ENCODE measurements at places on chromosomes 2 and 18.

- no peak for DNase-seq
Observed at GRCh38 chr2:196274387-196274809, 103.0 kb upstream of the STK17B start.

DNA sequence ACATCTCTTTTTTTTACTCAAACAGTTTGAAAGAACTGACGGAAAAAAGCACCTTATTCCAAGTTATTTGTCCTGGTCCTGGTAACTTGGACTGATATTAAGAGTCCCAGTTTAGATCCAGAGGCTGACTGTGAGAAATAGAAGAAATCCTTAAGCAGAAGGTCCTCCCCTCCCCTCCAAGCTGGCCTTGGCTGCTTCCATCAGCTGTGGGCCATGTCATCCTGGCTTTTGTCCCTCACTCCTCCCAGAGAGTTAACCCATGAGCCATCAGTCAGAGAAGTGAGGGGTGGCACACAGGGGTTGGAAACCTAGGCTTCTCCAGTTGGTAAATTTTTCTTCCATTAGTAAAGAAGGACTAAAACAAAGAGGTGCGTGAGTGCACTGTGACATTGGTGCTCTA is 9.7 kb upstream of the NAPG start:
- DNase-seq: no peak

DNA sequence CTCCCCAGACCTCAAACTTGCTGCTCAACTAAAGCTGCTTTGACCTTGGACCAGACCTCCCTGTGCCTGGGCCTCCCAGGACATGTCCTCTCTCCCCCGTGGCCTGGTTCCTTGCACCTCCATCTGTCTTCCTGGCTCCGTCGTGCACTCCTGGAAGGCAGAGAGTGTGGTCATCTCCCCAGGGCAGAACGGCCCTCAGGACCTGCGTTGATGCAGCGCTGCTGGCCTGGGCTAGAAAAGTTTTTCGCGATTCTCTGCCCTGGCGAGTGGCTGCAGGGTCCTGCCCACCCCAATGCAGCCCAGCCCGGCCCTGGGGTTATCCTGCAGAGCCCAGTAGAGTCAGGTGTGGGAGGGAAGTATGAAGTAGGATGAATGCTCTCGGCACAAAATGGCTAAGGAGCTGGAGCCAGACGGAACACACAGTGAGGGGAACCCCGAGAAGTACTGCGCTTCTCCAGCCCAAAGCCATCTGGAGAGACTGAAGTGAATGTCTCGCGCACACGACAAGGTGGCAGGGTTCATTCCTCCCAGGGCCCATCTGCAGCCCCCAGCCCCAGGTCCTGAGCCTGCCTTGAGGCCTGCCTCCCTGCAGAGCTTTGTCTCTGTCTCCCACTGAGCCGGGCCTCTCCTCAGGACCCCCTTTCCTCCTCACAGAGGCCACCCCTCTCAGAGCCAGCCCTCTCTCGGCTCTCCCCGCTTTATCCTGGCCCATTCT is 41.7 kb downstream of the ATOH8 start:
- no peak for DNase-seq

DNA sequence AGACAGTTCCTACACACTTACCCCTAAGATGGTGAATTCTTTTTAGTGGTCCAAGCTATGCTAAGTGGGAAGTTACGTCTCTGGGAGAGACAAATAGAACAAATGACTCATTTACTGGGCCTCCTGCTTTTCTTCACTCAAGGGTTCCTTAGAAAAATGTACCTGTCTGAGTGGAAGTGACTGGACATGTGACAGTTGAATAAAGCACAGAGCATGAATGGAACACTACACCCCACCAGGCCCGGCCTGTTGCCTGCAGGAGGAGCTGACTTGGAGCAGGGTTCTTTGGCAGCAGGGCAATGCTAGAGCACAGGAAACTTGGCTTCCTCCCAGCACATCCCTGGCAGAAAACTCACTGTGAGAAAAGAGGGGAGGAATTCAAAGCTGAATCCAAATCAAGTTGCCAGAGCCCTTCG is 451.0 kb upstream of the SETBP1 start:
- peak; percentile 4 for DNase-seq

- no peak for DNase-seq
Observed at GRCh38 chr2:240586919-240587800, 626 bp downstream of the CAPN10 start.

DNA sequence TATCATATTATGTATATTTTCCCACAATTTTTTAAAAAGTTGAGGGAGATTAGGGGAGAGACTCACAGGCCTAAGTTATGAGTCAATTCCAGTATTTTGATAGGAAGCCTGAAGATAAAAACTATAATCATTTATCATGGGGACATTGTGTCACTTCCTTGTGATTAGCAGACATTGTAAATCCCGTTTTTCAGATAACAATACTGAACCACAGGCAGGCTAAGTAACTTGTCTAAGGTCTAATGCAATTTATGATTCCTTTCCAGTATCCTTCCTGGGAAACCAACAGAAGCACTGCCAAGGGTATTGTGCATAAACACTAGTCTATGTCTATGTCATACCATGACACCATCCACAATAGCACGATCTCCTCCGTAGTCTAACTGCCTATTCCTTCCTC is 235.2 kb upstream of the PIK3C3 start:
- no peak for DNase-seq

DNA sequence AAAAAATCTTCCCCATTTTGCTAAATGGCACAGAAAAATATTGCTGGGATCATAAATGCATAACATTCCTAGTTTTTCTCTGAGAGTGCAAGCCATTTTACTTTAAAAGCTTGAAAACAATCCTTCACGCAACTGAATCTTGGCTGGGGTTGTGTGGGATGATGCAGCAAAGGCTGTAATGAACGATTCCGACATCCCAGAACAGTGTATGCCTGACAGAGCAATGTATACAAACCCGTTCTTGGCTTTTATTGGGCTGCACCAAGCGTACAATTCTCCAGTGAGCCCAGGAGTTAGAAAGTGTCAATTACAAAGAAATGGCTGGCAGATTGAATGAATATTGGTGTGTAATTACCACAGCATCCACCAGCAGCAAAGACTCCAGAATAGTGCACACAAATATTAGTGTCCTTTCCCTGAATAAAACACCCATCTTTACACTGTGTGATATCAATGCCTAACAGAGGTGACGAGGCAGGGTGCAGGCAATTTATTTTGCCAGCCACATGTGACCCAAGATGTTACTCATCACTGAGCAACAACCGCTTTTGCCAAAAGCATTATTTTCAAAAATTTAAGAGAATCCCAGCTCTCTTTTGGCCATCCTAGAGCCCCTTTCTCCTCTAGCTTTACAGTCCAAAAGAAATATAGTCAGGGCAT is 578.6 kb upstream of the CHAC2 start:
- no peak for DNase-seq

GRCh38 chr18:68727506-68727905 is 12.6 kb upstream of the TMX3 start:
- DNase-seq: no peak

DNA sequence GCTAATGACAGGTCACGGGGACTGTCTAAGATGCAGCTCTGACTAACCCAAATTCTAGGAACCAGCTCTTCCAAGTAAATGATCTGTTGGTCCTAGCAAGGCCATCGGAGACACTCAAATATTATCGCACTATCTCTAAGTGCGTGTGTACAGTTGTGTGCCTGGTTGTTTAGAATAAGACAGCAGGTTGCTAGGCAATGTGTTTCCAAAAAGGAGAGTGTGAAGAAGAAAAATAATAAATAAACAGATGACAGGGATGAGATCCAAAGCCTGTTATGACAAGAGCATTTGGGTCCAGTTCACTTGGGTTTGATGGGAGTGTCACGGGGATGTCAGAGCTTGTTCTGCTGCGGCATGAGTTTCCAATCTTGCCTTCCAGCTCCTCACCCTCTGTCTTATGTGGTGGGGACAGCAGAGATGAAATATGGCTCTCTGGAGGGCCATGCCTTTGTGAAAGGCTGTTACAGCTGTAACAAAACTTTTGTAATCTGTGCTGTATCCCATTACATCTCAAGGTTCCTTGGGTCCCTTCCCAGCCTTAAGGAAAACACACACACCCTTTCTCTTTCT is 127.5 kb upstream of the TNP1 start:
- no peak for DNase-seq

DNA sequence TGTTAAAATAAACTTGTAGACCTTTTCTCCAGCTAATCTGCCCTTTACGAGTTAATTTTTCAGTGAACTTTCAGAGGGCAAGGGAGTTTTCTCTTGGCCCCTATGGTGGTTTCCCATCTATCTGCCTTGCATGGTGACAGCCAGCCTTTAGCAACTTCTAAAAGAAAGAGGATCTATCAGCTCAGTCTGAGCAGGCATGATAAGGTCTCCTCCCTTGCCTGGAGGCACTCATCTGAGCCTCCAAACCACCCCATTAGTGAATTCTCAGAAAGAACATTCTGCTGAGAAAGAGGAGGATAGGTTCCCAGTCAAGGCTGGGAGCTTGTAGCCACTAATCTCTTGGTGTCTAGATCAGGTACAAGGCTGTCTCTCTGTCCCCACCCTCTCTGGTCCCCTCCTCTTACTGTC is 10.7 kb upstream of the GYPC start:
- no peak for DNase-seq

- peak; percentile 86 for DNase-seq
Observed at GRCh38 chr2:160367887-160368286, 125.7 kb downstream of the RBMS1 start.

- no peak for DNase-seq
Observed at GRCh38 chr18:55779691-55780585, 191.9 kb upstream of the TCF4 start.

- no peak for DNase-seq
Observed at GRCh38 chr18:10851824-10852319, 297.5 kb downstream of the PIEZO2 start.

- DNase-seq: no peak
Observed at GRCh38 chr2:64504774-64505720, 19.1 kb upstream of the AFTPH start.

DNA sequence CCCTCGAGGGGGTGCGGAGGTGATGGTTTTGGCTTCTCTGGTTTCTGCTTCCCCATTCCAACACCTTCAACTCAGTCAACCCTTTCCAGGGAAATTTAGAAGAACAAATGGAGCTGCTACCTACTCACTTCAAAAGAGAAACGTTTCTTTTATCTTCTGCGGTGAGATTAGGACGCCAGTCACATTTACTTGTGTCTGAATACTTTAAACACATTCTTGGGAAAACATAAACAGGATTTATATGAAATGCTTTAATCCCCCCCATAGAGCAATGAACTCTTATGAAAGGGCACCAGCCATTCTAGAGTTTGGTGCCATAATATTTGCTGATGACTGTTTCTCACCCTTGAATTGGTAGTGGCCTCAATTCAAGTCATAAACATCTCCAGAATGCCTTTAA is 253.2 kb upstream of the APCDD1 start:
- no peak for DNase-seq

- DNase-seq: no peak
Observed at GRCh38 chr2:28545590-28546200, 49.8 kb downstream of the PLB1 start.

- peak; percentile 86 for DNase-seq
Observed at GRCh38 chr2:240433973-240434727, 1.3 kb upstream of the GPC1 start.

GRCh38 chr2:195995499-195995898 is 73.1 kb downstream of the DNAH7 start:
- DNase-seq: no peak

All from BJ (cell line).